Iris pigment epithelial cell (primary cell): ENCODE measurements at places on chromosomes 3 and 15.

DNA sequence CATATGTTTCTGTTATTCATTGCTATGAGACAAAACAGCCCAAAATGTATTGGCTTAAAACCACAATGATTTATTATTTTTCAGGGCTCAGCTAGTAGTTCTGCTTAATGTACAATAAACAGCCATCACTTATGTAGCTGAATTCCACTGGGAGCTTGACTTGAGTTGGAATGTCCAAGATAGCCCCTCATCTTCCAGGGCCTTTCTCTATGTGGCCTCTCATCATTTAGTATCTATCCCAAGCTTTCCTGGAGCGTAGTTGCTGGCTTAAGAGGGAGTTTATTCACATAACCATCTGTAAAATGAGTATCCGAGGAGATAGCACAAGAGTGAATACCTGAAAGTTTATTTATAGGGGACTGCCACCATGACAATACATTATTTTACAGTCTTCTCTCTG lies 176.8 kb downstream of the EPHA6 start:
- DNase-seq: no peak

DNA sequence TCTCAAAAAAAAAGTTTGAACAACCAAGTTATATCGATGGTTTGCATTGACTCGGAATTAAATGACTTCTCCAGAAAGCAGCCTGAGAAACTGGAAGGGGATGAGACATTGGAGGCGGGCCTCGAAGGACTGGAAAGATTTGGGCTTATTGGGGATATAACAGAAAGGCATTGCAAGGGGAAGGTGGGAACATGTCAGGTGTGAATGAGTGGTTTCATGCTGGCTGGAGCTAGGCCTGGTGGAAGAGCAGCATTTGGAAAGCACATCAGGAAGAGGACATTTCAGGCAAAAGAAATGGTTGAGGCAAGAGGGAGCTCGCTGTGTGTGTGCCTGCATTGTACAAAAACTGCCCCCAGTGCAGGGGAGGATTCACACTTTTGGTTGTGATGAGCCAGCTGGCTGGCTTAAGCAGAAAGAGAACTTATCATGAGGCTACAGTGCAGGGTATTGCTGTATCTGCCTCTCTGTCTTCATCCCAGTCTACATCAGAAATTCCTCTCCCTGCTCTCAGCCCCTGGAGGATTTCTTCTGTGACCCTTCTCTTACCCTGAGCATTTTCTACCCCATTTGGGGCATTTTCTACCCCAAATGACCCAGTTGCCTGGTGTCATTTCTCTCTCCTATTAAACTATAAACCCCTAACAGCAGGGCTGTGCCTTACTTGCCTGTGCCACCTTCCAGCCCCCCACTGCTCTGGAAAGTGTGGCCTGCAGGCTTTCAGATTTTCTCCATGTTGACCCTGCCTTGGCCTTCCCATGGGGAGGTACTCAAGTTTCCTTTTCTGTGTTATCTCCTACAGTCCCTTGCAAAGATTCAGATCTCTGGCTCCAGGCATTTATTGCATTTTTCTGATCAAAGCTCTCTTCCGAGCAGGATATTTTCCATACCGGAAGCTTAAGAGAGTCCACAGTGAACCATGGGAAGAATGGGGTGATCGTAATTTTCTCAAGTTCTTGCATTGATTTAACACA lies 64.4 kb upstream of the FLNB start:
- DNase-seq: no peak

DNA sequence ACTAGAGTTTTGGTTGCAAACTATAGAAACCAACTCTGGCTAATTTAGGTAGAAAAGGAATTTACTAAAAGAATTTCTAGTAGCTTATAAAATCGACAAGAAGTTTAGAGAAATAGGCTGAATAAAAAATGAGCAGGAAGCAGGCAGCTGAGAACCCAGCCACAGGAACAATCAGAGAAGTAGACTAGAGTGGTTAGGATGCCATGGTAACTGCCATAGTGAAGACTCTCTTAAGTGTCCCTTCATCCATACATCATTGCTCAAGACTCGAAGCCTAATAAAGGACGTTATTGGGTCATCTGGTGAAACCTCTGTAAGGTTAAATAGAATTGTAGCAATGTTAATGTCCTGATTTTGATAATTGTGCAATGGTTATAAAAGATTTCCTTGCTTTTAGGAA lies 13.8 kb downstream of the AVEN start:
- DNase-seq: no peak

DNA sequence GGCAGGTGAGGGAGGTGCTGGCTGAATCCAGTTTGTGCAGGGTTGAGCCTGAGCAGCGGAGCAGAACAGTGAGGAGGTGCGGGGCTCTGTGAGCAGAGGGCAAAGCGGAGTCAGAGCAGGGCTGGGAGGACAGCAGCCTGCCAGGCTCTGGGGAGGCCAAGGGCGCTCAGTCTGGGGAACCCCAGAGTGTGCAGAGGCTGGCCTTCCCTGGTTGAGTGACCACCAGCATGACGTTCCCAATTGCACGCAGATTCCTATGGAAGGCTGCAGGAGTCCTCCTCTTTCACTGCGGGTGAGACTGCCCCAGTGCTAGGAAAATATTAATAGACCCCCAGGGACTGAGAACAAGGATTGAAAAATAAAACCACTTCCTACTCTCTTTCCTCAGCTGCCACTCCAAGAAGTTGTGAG lies 13.2 kb downstream of the MRAS start:
- DNase-seq: no peak

GRCh38 chr3:45654397-45654944 lies 34.7 kb upstream of the SACM1L start:
- no peak for DNase-seq

DNA sequence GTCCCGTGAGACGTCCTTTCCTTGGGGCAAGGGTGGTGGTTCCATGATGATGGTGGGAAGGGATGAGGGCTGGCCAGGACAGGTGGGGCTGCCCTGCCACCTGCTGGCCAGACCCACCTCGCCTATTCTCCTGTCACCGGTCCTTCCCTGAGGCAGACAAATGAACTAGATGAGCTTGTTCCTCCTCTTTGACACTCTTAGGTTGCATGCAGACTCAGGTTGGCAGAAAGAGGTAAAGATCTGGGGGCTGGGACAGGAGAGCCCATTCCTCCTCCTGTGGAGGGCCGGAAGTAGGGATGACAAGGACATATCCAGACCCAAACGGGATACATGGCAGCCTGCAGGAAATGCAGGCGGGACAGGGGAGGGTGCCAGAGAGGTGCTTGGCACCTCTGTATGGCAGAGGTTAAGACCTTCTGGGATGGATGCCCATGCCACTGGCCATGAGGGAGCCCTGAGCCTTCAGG lies 38.6 kb downstream of the ACSBG1 start:
- DNase-seq: peak; percentile 16

DNA sequence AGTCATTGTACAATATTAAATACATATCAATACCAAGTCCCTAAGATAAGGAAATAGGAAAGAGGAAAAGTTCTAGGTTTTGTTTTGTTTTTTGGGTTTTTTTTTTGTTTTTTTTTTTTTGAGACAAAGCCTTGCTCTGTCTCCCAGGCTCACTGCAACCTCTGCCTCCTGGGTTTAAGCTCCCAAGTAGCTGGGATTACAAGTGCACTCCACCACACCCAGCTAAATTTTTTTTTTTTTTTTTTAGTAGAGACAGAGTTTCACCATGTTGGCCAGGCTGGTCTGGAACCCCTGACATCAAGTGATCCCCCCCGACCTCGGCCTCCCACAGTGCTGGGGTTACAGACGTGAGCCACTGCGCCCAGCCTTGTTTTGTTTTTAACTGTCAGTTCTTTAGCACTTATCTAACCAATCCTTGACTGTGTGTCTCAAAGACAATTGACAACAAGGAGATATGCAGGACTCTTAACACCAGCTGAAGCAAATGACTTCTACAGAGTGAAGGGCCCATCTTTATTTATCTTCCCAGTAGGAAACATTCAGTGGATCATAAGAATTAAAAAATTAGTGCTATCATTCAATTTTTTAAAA lies 100.0 kb upstream of the RAP2B start:
- no peak for DNase-seq
